Progenitor cell of endocrine pancreas (in vitro differentiated cells): ENCODE measurements at places on chromosomes 7 and 10.

DNA sequence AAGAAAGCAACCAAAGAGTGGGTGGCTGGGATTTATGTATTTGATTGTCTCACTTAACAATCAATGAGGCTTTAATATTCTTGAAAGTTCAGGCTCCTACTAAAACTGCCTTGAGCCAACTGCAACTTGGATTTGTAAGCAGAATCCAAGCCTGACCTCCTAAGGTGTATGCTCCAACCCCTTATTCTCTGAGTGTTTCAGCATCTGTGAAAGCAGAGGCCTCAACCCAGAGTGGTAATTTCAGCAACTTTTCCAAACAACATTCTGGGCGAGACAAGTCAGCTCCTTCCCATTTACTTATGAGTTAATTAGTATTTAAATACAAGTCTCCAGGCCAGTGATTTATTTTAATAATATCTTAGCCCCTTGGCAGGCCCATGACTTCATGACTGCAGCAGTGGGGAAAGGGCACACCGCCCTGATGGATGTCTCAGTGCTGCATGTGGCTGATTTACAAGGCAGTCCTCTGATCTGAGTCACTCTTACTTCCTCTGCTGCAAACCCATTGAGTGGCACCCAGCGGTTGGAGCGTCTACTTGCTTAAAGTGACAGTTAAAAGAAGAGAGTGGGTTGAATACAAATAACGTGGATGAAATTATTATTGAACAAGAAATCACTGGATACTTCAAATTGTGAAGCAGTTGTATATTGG, 209.1 kb downstream of the TRIL start:
- no peak for DNase-seq

- no peak for DNase-seq
Measured at GRCh38 chr10:61964949-61965702, 63.6 kb downstream of the ARID5B start.

- no peak for DNase-seq
Measured at GRCh38 chr7:77786741-77787140, 11.5 kb downstream of the TMEM60 start.

DNA sequence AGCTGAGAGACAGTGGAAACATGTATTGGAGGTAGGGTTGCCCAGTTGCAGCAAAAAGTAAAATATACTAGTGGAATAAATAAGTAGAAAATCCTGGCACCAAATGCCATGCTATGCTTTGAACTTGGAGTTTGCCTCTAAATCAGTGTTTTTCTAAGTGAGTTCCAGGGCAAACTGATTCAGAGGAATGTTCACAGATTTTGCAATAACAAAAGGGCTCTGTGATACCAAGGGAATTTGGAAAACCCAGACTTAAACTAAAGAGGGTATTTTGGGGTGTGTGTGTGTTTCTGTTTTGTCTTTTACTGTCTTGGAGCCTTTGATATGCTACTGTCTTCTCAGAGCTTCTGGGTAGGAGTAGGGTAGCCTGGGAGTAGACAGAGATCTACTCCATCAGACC, 39.9 kb downstream of the SLC26A4 start:
- no peak for DNase-seq

DNA sequence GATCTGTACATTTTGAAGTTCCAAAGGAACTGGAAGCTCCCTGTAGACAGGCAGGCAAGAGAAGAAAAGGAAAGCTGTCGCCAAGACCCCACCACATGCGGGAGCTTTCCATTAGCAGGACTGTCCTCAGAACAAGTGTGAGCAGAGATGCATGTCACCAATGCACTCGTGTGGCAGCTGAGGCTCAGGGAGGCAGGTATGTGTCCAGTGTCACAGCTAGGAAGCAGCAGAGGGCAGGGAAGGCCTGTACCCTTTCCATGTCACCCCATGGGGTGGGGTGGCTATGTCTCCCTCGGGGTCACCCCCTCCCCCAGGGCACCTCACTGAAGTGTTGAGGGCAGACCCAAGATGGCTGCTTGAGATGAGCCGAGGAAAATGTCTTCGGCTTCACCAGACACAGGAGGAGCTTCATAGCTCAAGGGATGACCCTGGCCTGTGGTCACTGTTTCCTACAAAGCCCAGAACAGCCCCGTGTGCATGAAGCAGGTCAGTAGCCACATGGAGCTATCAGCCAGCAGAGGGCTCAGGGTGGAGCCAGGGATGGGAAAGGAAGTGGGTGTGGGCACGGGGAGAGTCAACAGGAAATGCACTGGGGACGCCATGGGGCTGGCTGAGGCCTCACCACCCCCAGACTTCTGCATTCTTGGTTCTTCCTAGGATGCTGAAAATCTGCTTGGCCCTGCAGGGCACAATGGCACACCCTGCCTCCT, 96.6 kb downstream of the FAM53B start:
- no peak for DNase-seq

DNA sequence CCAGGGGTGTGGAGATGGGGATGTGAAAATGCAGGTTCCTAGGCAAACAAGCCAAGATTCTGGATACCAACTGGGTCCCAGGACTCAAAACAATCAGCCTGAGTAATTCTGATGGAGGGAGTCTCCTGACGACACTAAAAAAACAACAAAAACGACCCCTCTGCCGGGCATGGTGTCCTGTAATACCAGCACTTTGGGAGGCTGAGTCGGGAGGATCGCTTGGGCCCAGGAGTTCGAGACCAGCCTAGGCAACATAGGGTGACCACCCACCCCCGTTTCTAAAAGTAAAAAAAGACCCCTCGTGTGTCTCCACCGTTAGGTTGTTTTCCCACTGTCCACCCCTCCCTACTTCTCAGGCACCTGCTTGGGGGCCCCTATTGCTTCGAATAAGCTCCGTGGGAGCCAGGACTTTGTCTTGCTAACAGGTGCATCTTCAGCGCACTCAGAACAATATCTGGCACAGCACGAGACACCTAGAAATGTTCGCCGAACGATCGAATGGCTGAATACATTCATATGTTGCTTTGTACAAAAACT, 743 bp upstream of the NRF1 start:
- DNase-seq = no peak

DNA sequence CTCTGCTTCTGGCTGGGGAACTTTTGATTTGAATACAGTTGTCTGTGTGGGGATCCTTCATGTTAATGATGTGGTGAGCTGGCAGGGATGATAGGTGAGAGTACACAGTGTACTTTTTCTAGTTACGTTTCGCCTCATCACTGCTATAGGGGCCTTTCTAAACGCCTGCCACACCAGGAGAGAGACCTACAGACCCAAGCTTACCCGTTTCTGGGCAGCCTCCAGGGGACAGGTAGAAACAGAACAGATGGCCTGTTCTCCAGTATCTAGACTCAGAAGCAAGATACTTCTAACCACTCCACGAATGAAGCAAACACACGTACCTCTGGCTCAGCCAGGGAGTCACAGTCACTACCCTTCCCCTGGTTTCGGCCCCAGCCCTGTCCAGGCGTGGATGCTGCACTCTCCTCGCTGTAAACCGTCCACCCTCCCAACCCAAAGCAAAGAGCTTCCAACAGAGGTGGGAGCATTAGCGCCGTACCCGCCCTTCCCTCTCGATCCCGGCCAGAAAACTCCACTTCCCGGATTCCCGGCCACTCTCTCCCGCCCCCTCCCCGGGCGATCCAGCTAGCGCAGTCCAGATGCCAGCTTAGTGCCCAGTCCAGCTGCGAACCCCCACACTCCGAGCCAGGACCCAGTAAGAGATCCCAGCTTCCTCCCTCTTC, 1.2 kb downstream of the CCDC6 start:
- peak; percentile 26 for DNase-seq

DNA sequence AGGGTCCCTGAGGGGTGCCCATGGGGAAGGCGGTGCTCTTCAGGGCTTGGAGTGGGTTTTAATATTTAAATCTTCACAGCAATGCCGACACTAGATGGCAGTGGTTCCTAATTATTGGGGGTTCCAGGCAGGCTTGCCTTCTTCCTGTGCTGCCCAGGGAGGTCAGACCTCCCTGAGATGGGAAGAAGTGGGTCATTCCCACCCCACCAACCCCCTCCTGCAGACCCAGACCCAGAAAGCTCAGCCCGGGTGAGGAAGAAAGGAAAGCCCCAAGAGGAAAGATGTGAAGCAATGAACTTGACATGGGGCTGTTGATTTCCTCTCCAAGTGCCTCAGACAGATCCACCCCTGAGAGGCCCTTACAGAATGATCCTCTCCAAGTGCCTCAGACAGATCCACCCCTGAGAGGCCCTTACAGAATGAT, 85.1 kb upstream of the LANCL2 start:
- peak; percentile 50 for DNase-seq

GRCh38 chr7:32283546-32283945, 206.6 kb downstream of the LSM5 start:
- DNase-seq = no peak

DNA sequence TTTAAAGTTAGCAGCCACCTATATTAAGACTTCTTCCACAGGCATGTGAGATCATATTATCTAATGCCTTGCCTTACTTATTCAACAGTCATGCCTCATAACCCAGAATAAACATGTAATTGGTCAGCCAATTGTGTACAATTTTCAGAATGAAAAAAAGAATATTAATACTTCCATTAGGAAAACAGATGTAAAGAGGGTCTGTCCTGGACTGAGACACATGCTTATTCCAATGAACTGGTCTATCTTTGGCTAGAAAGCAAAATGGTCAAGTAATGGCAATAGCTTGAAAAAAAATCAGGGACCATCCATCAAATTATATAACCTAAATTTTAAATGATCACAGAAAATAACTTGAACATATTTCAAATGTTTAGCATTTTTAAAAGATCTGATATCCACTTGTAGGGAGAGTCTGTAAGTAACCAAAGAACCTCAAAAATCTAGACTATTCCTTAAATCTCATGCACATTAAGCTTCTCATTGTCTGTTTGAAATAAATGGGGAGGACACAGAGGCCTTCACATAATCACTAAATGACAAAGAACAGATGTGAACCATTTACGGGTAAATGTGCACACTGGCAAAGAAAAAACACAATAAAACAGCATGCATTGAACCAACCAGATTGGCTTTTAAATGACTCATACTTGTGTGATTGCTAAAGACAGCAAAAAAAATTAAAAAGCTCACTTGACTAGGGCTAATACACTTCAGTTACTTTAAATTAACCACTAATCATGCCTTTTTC, 568.8 kb upstream of the PCDH15 start:
- no peak for DNase-seq
